ENCODE measurements at places on chromosomes 6 and 20. TPM values are rescaled to one million over a fixed set of nuclear protein-coding genes. Genes with fewer than 3 reads are reported as not detected.

ZSCAN23 gene
- total RNA-seq: 2.5 TPM

GLP1R gene
- total RNA-seq: not detected

CLPSL2 gene
- not detected for total RNA-seq

CCN5 gene
- total RNA-seq: 21.1 TPM

TBCC gene
- total RNA-seq: 30.2 TPM

OVOL2 gene
- not detected for total RNA-seq

CD83 gene
- 1.4 TPM for total RNA-seq

SEMG1 gene
- not detected for total RNA-seq

EMILIN3 gene
- not detected for total RNA-seq

VAPB gene
- 17.5 TPM for total RNA-seq

KIAA1755 gene
- 2.0 TPM for total RNA-seq

NKX2-2 gene
- total RNA-seq: not detected

ZC3H12D gene
- 1.3 TPM for total RNA-seq

SNAP25 gene
- total RNA-seq: not detected

TFAP2D gene
- not detected for total RNA-seq

MEP1A gene
- total RNA-seq: not detected

GPR6 gene
- total RNA-seq: not detected

BMP5 gene
- 0.13 TPM for total RNA-seq

UBR2 gene
- 43.7 TPM for total RNA-seq

RSPO3 gene
- 19.3 TPM for total RNA-seq

NHLRC1 gene
- 3.2 TPM for total RNA-seq

DSP gene
- 1.3 TPM for total RNA-seq

CALHM6 gene
- 1.4 TPM for total RNA-seq

NKAPL gene
- total RNA-seq: 0.78 TPM

All from articular chondrocyte of knee joint (primary cell).